ENCODE measurements at places on chromosomes 2 and 18.

- DNase-seq: no peak
These were observed 28.0 kb upstream of the EFEMP1 start for GRCh38 chr2:55951533-55951932.

- no peak for DNase-seq
These were observed 2.2 kb downstream of the KIAA1328 start for GRCh38 chr18:36831139-36831538.

DNA sequence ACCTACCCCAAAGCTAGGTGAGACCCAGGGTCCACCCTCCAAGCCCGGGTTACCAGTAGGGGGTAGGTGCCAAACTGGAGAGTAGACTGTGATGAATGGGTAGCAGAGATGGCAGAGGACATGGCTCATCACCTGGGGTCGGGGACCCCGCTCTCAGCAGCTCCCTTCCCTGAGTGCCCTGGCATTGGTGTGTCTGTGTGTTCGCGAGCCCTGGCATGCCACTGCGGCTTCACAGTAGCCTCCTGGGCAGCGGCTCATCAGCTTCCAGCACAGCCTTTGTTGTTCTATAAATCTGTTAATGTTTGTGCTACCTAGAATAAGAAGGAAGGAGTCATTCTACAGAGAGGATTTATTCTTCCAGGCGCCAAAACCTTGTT, 62.6 kb upstream of the ALPP start:
- no peak for DNase-seq

DNA sequence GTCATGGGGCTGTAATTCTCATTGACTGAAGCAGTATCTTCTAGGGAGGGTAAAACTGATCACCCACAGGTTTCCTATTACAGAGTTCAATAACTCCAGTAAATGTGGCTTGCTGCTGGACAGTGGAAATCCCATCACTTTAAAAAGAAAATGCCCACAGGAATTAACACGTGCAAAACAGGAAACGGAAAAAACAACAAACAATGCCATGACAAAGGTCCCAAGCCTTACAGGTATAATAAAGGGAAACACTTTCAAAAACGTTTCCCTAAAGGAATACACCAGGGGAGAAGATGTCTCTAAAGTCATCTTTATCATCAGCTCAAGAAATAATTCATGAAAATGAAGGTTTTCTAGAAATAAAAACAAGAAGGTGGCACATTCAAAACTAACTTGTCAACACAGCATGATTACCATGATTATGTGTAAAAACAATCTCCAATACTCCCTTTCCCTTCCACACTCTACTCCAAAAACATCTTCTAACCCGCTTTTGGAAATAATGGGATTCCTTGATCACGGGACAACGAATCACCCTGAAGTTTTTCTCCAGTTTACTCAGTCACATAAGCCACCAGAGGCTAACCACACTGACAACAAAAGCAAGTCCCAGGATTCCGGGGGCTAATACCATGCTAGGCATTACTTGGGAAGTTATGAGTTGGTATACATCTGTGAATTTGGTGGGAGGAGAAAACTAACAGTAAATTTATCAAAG, 167.9 kb downstream of the TCF4 start:
- no peak for DNase-seq

DNA sequence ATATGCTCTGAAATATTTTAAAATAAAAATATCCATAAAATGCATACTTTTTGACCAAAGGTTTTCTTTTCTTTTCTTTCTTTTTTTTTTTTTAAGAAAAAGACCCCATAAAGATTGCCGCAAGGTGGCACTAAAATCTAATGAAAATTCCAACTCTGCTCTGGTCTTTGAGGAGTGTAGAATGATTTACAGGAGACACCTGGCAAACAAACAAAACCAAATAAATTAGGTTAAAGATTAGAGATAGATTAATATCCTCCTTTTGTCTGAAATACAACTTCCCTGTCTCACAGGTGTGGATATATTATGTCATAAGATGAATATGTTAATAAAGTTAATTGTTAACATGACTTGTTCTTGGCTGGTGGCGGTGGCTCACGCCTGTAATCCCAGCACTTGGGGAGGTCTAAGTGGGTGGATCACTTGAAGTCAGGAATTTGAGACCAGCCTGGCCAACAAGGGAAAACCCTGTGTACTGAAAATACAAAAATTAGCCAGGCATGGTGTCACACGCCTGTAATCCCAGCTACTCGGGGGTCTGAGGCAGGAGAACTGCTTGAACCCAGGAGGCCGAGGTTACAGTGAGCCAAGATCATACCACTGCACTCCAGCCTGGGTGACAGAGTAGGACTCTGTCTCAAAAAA, 3.5 kb upstream of the RHOB start:
- peak; percentile 32 for DNase-seq

DNA sequence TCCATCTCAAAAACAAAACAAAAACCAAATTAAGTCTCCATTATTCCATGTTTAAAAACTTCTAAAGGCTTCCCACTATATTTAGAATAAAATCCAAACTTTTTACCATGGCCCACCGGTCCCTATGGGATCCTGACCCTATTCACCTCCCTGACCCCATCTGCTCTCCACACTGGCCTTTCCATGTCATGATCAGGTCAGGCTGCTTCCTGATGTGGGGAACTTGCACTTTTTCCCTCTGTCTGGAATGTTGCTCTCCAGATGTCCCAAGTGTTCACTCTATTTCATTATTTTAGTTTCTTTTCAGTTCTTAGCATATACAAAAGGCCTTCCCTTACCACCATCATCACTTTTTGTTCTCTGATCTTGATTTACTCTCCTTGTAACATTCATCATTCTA, 7.5 kb upstream of the MTA3 start:
- DNase-seq: no peak

- no peak for DNase-seq
These were observed 99.4 kb upstream of the RASGRP3 start for GRCh38 chr2:33377048-33377447.

GRCh38 chr2:30527411-30527810, 80.4 kb downstream of the LCLAT1 start:
- DNase-seq: no peak

- DNase-seq: no peak
These were observed 114.5 kb downstream of the AGAP1 start for GRCh38 chr2:235608200-235608887.

DNA sequence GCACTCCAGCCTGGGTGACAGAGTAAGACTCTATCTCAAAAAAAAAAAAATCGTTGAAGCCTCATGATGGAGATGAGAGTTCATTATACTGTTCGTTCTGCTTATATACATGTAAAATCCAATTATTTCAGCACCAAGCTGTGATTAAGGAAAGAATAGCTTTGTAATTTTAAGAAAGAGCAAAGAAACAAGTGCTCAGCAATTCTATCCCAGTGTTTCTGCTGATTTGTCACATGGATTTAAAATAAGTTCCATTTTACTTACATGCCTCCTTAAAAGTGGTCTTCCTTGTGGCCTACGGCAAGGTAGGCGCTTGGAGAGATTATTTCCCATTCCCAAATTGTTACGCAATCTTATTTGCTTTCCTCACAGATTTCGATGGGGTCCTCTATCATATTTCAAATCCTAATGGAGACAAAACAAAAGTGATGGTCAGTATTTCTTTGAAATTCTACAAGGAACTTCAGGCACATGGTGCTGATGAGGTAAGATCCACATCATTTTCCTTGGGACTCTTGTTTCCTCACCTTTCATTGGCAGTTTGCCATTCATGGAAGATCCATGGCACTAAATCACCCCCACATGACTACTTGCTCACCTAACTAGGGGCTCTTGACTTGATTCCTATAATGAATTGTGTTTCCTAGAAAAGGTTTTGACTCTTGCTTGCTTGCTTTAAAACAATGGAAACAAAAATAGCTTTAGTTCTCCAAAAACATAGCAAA, 11.5 kb downstream of the ARPC2 start:
- no peak for DNase-seq

DNA sequence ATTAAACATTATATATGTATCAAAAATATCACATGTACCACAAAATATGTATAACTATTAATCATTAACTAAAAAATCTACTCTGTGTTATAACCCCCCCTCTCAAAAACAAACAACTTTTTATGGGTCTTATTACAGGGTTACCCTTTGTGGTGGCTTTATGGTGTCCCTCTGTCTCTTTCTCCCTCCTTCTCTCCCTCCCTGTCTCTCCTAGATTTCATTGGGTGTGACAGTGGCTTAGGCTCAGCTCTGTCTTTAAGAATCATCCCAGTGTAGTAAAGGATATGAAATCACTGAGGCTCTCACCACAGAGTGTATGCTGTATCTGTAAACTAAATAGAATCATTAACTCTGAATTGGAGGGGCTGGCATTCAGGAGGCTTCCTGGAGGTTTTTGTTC, 93.7 kb downstream of the TDRD15 start:
- DNase-seq: no peak

DNA sequence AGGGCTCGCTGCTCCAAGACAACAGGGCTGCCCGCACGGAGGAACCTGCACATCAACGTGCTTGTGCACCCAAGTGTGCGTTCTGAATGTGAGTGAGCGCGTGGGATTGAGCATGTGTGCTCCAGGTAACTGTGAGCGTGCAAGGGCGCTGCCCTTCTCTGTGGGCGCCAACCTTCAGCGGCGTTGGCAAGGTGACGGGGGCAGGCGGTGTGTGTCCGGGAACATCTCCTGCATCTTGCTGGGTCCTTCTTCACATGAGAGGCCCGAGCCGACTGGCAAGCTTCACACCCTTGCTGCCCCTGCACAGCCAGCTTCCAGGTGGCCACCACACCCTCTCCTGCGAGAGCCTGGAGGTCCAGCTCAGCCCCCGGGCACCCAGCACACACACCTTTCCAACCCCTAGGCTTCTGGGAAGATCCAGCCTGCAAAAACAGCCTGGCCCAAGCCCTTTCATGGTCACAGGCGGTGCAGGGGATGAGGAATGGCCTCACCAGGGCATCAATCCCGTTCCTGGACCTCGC, 220.9 kb downstream of the HDAC4 start:
- DNase-seq: no peak

- DNase-seq: no peak
These were observed 11.4 kb downstream of the IL1F10 start for GRCh38 chr2:113079131-113079530.

All from germinal center (tissue), 1 donor.